ENCODE measurements at places on chromosomes 1 and 21.

GRCh38 chr1:243844186-243844585, 5.9 kb downstream of the AKT3 start:
- no peak for DNase-seq

DNA sequence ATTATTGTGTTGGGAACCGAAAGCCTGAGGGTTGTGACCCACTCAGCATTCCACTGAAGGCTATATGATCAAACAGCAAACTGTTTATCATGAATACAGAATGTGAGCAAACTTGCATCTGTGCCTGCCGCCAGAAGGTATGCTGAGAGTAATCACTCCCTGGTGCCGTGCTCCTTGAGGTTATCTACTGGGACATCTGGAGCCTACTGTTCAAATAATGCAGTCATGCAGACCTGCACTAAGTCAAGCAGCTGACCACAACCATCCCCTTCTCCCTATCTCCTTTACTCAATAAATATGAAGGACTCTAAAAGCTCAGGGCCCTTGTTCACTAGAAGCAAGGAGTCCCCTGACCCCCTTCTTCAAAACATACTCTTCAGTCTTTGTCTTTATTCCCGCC, 13.5 kb downstream of the GSTM5 start:
- DNase-seq: no peak

GRCh38 chr1:97207868-97208267, 486.3 kb downstream of the PTBP2 start:
- no peak for DNase-seq

DNA sequence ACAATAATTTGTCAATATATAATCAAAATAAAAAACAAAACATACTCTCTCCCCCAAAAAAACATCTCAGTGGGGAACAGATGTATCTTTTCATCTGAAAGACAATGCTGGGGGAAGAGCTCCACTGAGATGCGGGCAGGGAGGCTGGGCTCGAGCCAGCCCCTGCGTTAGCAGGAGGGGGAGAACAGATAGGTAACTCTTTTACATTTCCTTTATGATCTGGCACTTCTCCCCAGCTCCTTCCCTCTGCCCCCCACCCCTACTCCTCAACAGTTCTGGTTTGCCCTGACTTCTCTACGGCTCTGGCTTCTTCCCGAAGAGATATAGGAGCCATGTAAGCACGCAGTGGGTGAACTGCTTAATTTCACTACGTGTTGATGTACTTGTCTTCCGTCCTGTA, 12.4 kb downstream of the LEPR start:
- DNase-seq: no peak

DNA sequence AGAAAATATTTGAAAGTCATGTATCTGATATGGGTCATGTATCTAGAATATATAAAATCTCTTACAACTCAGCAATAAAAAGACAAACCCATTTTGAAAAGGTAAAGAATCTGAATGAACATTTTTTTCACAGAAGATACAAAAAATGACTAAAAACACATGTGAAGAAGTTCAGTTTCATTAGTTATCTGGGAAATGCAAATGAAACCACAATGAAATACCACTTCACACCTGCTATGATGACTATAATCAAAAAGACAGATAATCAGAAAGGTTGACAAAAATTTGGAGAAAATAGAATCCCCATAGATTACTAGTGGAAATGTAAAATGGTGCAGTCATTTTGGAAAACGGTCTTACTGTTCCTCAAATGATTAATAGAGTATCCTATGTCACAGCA, 631.0 kb downstream of the MRPL39 start:
- no peak for DNase-seq

GRCh38 chr1:60066001-60066400, 7.6 kb downstream of the C1orf87 start:
- DNase-seq: no peak

DNA sequence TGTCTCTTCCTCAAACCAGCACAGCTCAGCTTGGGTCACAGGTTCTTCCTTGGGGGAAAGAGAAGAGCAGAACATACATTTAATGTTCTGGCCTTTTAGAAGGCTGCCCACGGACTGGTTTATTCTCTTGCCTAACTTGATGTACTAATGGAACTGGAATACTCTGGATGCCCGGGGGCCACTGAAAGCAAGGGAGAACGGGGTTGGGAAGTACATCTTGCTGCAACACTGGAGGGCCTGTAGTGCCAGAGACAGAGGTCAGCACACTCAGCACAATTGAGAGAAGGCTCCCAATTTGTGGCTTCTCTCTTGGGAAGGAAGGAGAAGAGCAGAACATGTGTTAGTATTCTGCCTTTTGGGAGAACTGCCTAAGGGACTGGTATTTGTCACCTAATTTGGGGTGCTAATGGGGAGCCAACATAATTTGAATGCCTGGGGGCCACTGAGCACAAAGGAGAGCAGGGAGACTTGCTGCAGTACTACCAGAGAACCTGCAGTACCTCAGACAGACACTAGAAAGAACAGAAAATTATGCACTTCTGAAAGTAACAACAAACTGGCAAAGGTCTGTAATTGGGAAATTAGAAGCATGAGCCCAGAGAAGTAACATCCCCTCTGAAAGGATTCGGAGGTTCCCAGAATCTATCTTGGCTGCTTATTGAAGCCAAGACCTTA, 14.1 kb downstream of the ZNF691 start:
- DNase-seq: no peak

DNA sequence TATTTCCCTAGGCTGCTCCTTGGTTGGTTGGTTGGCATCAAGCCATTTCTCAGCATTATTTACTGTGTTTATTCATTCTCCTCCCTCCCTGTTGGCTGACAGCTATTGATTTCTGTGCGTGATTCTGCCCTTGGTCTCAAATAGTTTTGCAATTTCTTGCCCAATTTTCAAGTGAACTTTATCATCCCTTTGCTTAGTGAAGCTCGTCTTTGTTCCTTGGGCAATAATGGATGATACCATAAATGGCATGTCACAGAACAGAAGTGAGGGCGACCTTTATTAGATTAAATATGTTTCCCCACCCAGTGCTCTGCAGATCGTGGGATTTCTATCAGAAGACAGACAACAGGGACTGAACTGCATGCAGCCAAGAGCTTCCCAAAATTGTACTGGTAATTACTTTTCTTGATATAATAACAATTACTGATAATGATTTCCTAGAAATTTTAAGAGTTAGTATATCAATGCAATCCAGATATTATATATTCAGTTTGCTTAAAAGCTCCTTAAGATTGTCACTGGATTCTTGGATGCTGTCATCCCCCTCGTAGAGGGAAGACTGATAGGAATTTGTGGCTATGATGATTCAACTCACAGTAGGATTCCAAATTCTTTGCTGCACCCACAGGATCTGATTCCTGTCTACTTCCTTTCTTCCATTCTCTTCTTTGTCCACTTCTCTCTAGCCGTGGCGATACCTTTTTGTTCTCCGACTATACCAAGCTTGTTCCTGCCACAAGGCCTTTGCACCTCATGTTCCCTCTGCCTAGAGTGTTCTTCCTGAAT, 122.1 kb upstream of the KAZN start:
- no peak for DNase-seq

GRCh38 chr1:43007377-43008114, 48.9 kb upstream of the SLC2A1 start:
- no peak for DNase-seq

DNA sequence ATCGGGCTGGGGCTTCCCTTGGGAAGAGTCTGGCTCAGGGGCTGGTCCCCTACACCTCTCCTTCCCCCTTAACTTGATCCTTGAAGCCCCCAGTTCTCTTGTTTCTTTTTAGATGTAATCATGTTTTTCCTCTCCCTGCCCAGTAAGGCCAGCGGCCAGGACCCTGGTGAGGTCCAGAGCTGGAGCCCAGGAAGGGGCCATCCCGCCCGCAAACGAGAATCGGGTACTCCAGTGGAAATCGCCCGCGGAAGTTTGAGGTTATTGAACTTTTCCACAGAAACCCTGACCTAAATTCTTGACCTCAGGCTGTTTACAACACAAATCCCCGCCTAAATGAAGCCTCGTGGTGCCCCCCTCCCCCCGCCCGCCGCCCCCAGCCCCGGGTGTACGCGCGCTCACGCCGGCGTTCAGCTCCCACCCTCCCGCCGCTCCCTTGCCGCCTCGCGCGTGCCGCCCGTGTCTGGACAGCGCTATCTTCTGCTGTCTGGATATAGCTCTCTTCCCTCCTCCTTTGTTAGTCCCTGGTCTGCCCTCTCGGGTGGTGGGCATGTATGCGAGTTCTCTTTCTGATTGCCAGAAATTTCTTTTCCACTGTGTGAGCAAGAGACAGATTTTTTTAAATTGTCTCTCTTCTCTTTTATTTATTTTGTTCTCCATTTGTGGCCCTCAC, 165.9 kb upstream of the CACNA1E start:
- no peak for DNase-seq

DNA sequence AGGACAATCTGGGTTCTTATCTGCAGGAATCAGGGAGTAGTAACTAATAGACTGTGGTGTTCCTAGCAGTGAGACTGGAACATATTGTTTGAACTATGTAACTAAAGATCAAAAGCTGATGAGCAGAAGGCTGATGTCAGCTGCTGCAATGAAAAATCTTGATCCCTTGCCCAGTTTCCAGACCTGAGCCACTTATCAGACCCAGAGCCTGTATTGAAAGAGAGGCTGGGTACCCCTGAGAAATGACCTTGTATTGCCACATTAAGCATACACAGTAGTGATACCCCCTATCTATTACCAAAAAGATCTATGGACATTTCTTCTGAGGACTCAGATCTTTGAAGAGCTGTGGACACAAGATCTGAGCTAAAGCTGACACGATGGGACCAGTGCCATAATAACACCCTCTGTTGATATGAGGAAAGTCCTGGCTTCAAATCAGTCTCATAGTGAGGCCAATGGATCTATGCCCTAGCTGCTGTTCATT, 178.0 kb upstream of the GALNT2 start:
- DNase-seq: no peak

DNA sequence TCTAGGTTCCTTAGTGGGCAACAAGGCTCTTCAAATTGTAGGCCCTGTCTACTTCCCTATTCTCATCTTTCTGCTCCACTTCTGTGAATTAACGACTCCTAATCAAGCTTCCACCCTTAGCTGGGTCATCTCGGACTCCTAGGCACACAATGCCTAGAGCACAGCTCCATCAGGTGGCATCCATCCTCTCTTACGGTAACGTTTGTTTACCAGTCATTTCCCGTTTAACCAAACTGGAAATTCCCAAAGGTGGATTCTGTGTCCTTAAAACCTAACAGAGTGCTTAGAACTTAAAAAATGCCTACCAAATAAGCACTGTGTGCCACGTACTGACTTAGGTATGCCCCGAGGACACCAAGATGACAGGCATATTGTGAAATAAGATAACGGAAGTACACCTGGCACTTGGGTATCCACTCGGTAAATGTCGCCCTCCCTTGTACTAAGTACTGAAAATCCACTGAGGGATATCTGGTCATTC, 1.5 kb downstream of the PARP1 start:
- DNase-seq: no peak

- DNase-seq: peak; percentile 90
Observed at GRCh38 chr1:201946224-201946908, at the start of gene LMOD1. Gene LMOD1 (minus strand): TSS chr1:201946548. CDS start chr1:201946340, 208 bp downstream.

- no peak for DNase-seq
Observed at GRCh38 chr1:223759273-223759672, 46.9 kb downstream of the CAPN2 start.

GRCh38 chr21:18244671-18245463, at the start of gene CHODL:
Gene CHODL (plus strand): TSS chr21:18244833. CDS start chr21:18245224, 391 bp downstream.
- no peak for DNase-seq

GRCh38 chr21:45386728-45387371, 18.1 kb upstream of the COL18A1 start:
- DNase-seq: no peak

- no peak for DNase-seq
Observed at GRCh38 chr1:192530254-192530653, 45.3 kb upstream of the RGS1 start.

DNA sequence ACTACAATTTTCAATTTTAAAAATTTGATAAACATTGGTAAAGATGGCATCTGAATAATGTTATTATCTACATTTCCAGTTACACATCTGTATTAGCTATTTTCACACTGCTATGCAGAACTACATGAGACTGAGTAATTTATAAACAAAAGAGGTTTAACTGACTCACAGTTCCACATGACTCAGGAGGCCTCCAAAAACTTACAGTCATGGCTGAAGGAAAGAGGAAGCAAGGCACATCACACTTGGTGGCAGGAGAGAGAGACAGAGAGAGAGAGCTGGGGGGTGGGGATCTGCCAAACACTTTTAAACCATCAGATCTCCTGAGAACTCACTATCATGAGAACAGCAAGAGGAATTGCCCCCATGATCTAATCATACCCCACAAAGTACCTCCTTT, 850.0 kb downstream of the LTN1 start:
- DNase-seq: no peak

GRCh38 chr21:33299181-33299752, 25.5 kb upstream of the IFNAR1 start:
- DNase-seq: no peak

GRCh38 chr1:55140137-55140536, 75.0 kb downstream of the USP24 start:
- no peak for DNase-seq

DNA sequence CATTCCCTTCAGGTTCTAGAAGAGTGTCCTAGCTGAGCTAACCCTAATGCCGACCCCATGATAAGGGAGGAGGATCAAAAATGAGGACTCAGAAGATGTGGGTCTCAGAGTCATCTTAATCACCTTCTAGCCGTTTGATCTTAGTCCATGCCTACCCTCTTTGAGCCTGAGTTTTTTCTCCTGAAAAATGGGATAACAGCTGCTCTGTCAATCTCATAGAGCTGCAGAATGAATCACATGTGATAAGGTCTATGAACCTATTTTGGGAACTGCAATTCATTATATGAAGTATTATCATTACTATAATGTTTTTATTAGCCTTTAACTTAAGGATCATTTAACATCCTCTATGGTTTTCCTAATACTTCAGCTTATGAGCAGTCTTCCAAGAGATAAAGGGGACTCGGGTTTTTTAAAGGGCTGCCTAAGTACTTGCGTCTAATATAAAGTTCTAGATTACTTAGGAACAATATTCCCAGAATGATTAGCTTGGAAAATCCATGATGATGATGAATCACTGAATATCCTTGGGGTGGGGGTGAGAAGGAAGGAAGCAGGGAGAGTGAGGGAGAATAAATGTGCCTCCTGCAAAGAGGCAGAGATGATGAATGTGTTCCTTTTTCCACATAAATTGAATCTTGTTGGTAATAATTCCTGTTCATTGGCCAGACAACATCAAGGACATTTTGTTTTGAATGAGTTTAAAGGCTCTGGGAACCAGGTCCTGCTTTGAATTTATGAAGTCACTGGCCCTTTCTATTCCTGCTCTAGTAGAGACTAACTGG, 66.8 kb downstream of the COLGALT2 start:
- no peak for DNase-seq

- no peak for DNase-seq
Observed at GRCh38 chr21:31780944-31781343, 49.0 kb upstream of the SCAF4 start.

DNA sequence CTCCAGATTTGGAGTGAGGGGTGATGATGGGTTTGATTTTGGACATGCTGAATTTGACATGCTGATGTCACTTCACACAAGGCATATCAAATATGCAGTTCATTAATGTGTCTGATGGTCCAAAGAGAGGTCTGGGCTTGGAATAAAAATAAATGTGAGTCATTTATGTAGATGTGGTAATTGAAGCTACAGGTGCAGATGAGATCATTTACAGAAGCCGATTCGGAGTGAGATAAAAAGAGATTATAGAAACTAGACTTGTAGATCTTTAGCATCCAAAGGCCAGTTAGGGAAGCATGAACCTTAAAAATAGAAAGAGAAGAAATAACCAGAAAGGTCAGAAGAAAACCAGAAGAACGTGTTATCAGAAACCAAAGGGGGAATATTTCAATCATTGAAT, 350.9 kb upstream of the ZP4 start:
- no peak for DNase-seq
